ENCODE measurements at places on chromosomes 4 and X.

DNA sequence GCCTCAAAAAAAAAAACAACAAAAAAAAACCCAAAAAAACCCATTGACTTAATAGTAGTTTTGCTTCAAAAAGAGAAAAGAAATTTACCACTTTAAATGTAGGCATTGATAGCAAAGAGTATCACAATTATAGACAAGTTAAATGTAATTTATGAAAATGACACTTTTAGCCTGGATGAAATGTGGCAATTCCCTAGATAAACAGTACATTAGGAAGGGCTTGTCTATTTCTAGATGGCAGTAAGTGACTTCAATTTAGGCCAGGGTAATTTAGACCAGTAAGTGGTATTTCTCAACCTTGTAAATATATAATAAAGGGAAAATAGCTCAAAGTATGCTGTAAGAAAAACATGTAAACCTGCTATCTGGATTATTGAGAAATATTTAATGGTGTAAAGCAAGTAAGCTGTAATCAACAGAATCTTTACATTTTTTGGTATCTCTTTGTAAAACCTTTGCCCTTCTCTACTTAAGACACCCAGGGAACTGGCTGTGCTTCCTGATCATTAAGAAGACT is 103.7 kb upstream of the RAPGEF2 start:
- DNase-seq: no peak

- no peak for DNase-seq
Measured at GRCh38 chr4:165388756-165389155, 9.9 kb downstream of the CPE start.

GRCh38 chr4:81606801-81607501 is 135.2 kb upstream of the RASGEF1B start:
- no peak for DNase-seq

GRCh38 chr4:156261230-156261629 is 307.6 kb upstream of the CTSO start:
- DNase-seq: no peak

- no peak for DNase-seq
Measured at GRCh38 chrX:136035663-136036062, 50.4 kb downstream of the SLC9A6 start.

DNA sequence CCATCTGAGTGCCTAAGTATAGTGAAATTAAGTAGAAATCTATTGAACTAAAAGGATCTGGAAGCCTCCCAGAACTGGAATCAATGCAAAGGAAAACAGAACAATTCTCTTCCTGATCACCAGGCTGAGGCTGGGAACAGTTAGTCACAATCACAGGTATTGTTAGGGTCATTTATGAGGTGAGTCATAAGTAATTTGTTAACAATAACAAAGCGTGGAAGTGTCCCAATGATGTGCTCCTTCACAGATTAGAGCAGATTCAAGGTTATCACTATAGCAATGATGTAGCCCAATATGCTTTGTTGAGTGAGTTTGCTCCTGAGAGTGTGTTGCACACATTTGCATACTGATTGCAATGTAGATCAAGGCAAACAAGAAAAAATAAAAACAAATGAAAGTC is 228.1 kb downstream of the ZNF674 start:
- DNase-seq: no peak

DNA sequence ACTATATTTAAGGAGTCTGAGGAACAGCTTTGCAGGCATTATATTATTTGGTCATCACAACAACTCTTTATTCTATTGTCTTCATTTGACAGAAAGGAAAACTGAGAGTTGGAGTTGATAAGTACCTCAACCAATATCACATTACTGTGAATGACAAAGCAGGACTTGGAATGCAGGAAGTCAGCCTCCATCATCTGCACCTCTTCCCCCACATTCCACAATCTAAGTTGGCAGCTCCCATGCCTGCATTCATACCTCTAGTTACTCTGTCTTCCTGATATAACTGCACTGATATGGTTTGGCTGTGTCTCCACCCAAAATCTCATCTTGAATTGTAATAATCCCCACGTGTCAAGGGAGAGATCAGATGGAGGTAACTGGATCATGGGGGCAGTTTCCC is 356.7 kb downstream of the GALNTL6 start:
- no peak for DNase-seq

DNA sequence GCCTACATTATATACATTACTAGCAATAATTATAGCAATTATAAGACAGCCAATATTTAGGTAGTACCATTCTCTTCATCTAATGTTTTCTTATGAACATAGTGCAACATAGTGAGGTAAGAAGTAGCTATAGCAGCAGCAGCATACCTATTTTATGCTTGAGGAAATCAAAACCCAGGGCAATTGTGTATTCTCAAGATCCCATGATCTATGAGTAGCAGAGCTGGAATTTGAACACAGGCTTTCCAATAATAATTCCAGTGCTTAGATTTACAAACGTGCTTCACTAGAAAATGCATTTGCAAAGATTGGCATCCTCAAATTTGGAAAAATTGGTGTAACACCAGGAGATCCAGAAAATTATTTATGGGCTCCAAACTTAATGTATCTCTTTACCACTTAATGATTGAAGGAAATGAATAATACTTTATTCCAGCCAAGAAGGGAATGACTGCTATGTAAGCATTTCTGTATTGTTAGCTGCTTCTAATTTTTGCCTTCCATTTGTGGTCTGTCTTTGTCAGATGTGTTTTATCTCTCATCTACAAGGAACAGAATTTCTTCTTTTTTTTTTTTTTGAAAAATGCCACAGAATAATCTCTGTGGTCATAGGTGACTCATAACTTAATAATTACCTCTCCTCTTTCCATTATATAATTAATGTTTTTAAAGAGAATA is 451.1 kb downstream of the ARAP2 start:
- no peak for DNase-seq

DNA sequence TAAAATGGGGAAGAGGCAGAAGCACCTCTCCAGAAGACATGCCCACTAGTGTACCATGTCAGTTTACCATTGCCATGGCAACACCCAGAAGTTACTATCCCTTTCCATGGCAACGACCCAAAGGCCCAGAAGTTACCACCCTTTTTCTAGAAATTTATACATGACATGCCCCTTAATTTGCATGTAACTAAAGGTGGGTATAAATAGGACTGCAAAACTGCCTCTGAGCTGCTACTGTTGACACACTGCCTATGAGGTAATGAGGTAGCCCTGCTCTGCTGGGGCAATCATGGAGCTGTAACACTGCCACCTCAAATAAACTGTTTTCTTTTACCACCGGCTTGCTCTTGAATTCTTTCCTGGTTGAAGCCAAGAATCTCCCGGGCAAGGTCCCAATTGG is 13.9 kb upstream of the BEX4 start:
- no peak for DNase-seq

- DNase-seq: no peak
Measured at GRCh38 chrX:63764946-63765345, 20.1 kb downstream of the ARHGEF9 start.

GRCh38 chr4:26459756-26460530 is 30.3 kb downstream of the CCKAR start:
- DNase-seq: no peak

GRCh38 chr4:175106301-175106700 is 188.1 kb downstream of the ADAM29 start:
- DNase-seq: no peak

DNA sequence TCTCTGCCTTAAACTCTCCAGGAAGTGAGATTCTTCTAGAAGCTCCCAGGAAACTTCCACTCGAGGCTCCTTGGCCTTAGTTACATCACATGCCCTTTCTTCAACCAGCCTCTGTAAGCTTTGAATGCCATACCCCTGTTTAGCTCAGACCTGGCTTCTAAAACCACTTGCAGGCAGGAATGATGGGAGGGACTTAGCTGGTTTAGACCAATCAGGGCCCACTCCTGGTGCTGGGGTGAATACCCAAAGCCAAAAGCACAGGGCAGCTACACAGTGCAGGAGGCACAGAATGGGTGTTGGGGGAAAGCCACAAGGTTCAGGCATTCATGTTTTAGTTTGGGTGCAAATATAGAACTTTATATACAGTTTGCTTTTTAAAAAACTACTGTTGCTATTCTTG is 296.2 kb downstream of the FRMPD4 start:
- no peak for DNase-seq
